ENCODE measurements at places on chromosomes 5 and 9.

- DNase-seq = no peak
Observed at GRCh38 chr9:77424993-77425392, 223.1 kb downstream of the GNA14 start.

DNA sequence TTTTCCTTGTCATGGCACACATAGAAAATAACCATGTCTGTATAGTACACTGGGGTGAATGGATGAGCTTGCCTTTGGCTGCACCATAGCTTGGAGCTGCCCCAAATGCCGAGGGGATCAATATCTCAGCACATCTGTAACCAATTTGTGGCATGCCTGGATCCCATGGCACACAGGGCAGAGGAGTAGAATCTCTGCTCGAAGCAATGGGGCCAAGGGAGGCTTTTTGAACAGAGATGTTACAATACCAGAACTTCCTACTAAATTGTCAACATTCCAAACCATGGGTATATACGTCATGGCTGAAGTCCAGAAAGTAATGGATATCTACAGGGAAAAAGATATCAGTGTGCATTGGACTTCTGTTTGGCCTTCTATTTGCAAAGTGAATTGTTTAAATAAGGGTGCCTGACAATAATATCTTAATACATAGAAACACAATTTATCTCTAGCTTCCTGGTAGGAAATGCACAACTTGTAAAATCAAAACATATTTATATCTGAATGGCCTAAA is 39.0 kb downstream of the ESM1 start:
- no peak for DNase-seq

DNA sequence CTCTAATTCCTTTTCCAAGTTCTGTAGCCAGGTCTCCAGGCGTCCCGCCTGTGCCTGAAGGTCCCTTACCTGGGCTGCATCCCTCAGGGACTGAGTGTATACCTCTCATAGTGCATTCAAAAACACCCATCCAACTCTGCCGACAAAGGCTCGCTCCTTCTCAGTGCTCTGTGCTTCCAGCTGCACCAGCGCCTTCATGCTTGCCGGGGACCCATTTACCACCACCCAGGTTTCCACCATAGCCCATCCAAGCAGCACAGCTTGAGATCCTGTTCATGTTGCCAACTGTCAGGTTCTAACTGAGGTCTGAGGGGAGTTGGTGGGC is 794.5 kb downstream of the EFNA5 start:
- no peak for DNase-seq

- no peak for DNase-seq
Observed at GRCh38 chr9:132152231-132152630, 9.6 kb upstream of the NTNG2 start.

DNA sequence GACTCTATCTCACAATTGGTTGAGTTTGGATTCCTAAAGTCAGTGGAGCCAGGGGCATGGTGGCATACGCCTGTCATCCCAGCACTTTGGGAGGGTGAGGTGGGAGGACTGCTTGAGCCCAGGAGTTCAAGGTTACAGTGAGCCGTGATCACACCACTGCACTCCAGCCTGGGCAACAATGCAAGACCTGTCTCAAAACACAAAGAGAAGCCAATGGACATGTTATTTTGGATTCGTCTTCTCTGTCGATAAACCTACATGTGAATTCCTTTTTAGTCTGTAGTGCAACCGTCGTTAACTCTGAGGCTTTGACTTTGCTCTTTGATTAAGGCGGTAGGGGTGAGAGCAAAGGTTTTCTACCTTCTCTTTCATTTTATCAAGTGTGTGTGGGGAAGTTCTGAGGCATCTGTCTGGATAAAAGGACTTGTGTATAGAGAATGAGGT is 142.7 kb downstream of the KDM4C start:
- no peak for DNase-seq

DNA sequence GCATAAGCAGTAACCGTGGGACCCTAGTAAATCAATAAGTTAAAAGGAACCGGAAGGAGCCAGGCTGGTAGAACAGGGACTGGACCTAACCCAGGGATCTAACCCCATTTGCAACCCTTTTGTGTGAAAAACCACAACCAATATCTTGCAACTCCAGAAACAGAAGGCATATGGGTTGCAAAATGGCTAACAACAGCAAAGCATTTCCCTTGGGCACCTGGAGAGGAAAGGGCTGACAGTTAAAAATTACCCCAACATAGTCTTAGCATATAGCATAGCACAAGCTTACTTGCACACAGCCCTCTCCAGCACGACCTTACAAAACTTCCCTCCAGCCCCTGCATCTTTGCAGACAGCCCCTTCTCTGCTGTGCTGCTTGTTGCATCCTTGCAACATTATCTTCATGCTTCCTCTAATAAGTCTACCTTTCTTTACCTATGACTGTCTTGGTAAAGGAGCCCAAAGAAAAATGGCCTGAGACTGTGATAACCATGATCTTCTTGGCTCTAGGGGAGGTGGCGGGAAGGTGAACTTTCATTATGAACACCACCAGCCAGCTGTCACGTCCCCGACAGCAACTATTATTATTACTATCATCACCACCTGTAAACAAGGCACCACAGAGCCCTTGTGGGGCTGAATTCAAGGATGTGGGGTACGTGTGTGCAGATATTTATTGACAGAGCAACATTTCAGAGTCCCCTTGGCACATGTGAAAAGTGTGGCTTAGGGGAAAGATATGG is 49.8 kb downstream of the PRRC1 start:
- DNase-seq = no peak

DNA sequence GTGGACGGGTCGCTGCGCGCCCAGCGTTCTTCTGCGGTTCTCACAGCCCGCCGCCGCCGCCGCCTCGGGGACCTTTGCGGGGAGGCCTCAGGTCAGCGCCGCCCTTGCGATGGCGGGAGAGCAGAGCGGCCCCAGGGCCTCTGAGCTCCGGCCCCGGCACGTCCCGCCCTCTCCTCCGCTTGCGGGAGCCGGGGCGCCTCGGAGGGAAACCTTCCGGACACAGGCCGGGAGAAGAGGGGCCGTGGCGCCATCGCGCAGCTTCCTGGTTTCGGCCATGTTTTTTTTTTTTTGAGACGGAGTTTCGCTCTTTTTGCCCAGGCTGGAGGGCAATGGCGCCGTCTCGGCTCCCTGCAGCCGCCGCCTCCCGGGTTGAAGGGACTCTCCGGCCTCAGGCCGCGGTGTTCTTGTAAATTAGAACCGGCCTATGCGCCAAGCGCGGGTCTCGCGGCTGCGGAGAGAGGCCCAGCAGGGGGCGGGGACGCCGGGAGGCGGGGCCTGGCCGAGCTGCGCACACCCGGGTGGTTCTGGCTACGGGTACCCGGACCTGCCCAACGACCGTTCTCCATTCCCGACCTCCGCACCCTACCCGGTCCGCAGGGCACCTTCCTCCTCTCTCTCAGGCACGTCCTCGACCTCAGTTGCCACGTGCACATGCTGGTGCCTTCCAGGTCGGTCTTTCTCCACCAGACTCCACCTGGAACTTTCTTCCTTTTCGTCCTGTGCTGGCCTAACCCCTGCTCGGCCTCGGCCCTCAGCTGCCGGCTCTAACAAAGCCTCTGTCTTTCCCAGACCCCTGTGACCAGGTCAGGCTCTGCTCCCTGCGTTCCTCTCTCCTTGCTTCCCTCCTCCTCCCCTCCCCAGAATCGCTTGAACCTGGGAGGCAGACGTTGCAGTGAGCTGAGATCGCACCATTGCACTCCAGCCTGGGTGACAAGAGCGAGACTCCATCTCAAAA is 28.8 kb upstream of the MGAT1 start:
- no peak for DNase-seq

DNA sequence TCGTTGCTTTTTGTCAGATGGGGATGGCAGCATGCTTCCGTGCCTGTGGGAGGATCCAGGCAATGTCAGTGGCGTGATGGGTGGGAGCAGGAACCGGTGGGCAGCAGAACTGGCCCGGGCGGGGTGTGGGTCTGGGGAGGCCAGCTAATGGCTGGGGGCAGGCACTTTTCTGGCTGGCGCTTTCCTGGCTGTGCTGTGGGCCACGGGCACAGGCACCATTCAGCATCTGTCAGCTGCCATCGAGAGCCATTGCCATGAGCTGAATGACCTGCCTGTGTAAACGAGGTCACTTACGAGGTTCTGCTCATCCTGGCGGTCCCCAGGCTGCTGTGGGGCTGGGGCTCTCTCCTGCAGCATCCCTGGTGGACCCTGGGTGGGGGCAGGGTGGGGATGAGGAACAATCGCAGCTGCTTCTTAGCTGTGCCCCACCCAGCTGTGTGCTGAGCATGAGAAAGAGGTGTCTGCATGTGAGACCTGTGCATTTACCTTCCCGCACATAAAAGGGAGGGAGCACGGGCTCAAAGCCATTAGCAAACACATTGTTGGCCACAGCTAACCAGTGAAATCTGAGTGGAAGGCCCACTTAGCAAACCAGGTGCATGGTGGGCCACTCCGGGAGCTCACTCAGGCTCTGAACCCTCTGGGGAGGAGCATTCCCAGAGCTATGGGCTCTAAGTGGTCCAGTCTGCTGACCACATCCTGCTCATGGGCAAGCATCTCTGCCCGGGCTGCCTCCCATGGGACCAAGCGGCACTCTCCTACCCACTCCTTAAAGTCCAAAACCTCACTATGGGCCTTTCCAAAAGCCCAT is 41.3 kb upstream of the OLFM1 start:
- DNase-seq = no peak

DNA sequence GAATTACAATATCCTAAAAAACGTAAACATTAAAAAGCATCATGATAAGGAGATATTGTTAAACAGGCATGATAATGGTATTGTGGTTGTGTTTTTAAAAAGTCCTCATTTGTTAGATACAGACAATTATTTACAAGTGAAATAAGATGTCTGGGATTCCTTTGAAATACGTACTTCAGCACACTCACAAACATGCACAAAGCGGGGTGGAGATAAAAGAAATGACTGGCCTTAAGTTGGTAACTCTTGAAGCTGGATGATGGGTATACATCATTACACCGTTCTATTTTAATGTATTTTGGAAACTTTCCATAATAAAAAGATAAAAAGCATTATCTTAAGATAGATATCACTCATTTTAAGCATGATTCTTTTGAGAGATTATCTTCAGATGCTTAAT is 1.0 kb downstream of the FAM200C start:
- DNase-seq = peak; percentile 14

GRCh38 chr5:107864793-107865192 is 194.1 kb upstream of the EFNA5 start:
- no peak for DNase-seq

All from A172 (cell line).